Hepatocyte (in vitro differentiated cells): ENCODE measurements at places on chromosomes 1 and 21. TPM values are rescaled to one million over a fixed set of nuclear protein-coding genes. Genes with fewer than 3 reads are reported as not detected.

- H3K27me3 ChIP-seq, result no peaks in the 10 kb centered on the region
- H3K36me3 ChIP-seq, result no peaks in the 10 kb centered on the region
- no peaks in the 10 kb centered on the region for H3K4me1 ChIP-seq
- H3K4me3 ChIP-seq, result no peak overlapping the region
Measured at GRCh38 chr21:36981049-36981391, 14.6 kb upstream of the HLCS start.

DNA sequence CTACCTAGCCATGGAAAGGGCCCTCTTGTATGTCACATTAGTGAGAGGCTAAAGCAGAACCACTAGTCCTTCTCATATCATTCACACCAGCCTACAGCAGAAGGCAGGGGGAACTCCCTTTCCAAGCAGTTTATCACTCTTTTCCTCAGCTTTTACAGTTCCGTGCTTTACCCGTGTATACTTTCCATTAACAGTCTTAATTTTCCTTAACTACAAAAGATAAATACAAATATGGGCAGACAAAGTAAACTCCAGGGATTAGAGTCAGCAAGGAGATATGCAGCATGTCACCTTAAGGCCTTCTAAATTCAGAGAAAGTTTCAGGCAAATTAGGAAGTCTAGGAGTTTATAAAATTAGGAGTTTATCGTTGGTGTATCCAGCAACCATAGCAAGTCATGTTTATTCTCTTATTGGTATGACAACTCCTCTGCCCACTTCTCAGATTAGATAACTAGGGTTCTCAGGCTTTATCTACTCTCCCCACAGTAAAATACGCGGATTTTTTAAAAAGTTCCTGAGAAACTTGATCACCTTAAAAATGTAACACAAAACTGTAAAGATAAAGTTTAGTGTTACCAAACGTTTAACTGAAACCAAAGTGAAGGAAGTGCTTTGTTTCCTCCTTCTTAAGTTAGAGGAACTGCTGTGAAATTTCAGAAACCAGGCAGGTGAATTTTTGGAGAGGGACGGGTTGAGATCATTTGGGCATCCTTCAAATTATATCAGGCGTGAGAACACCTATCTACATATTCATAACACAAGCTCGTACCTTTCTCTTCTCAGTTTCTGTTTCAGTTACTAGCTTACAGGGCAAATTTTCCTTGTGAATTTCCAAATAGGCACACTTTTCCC lies 42.7 kb upstream of the SLC19A2 start:
- no peaks in the 10 kb centered on the region for H3K27me3 ChIP-seq
- peaks cover 40% of the 10 kb centered on the region for H3K4me1 ChIP-seq
- H3K27ac ChIP-seq, result peak overlapping the region; percentile 89
- no peak for DNase-seq
- H3K4me3 ChIP-seq, result no peak overlapping the region

GRCh38 chr1:22048351-22049192 lies 3.9 kb upstream of the CDC42 start:
- H3K4me1 ChIP-seq, result peaks cover 6% of the 10 kb centered on the region
- no peak overlapping the region for H3K4me3 ChIP-seq
- H3K27me3 ChIP-seq, result no peaks in the 10 kb centered on the region
- H3K27ac ChIP-seq, result no peak overlapping the region

DNA sequence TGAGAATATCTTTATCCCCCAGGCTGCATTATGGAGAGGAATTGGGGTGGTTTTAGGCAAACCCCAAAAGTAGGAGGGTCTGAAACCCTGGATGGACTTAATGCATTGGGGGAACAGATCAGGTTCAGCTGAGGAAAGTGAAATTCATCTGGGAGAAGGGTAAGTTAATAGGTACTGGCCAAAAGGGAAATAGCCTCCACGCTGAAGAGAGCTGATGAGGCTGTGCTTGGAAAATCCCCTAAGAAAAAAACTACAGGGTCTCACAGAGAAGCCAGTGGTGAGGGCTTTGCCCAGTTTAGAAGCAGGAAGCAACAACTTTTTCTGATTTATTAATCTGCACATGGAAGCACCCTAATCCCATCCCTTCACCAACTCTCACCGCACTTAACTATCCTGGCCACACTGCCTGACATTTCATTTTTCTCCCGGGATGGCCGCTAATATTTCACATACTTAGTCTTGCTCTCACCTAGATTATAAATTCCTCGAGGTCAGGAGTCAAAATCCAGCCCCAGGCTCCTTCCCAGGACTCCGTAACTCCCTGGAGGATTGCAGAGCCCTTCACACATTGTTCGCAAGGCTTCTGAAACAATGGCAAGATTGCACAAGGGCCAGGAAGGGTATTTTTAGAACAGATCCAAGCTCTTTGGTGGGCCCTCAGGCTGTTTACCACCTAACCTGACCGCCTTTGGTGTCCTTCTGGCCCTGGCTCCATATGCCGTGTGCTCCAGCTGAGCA lies 60.9 kb upstream of the TARBP1 start:
- peaks cover 60% of the 10 kb centered on the region for H3K4me1 ChIP-seq
- no peaks in the 10 kb centered on the region for H3K36me3 ChIP-seq
- H3K27me3 ChIP-seq, result no peaks in the 10 kb centered on the region
- no peak overlapping the region for H3K4me3 ChIP-seq
- no peak for DNase-seq

The ANGPTL1 gene
- 63.6 and 68.8 TPM in 2 replicates for total RNA-seq

- H3K4me1 ChIP-seq, result peaks cover 48% of the 10 kb centered on the region
- peak overlapping the region; percentile 91 for H3K27ac ChIP-seq
- DNase-seq, result no peak
- no peaks in the 10 kb centered on the region for H3K36me3 ChIP-seq
- no peak overlapping the region for H3K4me3 ChIP-seq
Measured at GRCh38 chr21:28769683-28770082, 223.0 kb downstream of the LTN1 start.

DNA sequence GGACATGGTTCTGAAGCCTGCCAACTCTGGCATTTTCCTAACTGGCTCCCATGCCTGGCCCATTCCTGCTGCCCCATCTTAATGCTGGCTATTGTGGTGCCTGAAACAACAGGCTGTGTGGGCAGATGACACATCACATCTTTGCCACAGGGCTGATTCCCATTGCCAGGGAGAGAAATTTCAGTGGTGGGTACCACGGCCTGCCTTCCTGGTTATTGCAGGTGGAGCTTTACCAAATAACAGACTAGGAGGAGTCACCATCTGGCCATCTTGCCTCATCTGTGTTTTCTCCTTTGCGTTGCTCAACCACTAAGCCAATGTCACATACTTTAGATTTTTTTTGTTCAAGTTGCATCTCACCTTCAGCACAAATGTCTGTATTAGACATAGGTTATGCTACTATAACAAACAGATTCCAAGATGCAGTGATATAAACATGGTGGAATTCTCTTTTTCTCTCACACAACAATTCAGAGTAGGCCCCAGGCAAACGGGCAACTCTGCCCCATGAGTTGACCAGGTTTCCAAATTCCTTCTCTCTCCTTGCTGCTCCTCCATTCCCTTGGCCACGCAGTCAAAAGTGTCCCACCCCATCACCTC lies 14.1 kb downstream of the CDA start:
- H3K4me3 ChIP-seq, result no peak overlapping the region
- DNase-seq, result no peak
- H3K36me3 ChIP-seq, result no peaks in the 10 kb centered on the region

DNA sequence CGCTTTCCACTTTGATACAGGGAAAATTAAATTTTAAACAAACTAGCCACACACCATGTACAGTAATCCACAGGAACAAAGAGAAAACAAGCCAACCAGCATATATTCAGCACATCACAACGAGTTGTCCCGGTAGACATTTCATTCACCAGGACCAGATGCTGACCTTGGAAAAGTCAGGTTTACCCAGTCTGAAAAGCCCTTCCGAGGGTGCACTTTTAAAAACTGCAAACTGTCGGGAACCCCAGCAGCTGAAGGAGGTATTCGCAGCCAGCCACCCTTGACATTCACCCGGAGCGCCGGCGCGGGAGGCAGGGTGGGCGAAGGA lies 1.2 kb downstream of the MCOLN3 start:
- no peaks in the 10 kb centered on the region for H3K4me1 ChIP-seq
- H3K27me3 ChIP-seq, result peaks cover 51% of the 10 kb centered on the region
- no peak overlapping the region for H3K27ac ChIP-seq
- DNase-seq, result no peak
- no peaks in the 10 kb centered on the region for H3K36me3 ChIP-seq

GRCh38 chr1:99700020-99700419 lies 54.1 kb downstream of the PALMD start:
- H3K27me3 ChIP-seq, result no peaks in the 10 kb centered on the region
- no peaks in the 10 kb centered on the region for H3K36me3 ChIP-seq
- H3K4me3 ChIP-seq, result no peak overlapping the region
- no peak for DNase-seq

The RPS6KA1 gene
- total RNA-seq, result 30.6 and 36.2 TPM in 2 replicates

The DCST1 gene
- total RNA-seq, result 0.60 TPM in 1 of 2 replicates, not detected in the other

DNA sequence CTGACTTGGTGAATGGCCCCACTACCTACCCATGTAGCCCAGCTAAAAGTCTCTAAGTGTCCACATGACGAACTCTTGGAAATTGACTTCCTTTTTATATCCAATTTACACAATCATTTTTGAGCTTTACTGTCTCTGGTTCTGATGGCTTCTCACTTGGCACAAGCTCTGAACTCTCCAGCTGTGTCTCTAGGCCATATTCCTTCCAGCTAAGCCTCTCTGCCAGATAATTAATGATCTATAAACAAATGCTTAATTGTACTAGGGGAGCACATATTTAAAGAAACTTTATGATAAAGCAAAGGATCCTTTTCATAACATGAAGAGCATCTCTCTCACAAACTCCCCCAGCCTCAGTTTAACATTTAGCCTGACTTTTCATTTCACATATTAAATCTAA lies 16.3 kb upstream of the BEND5 start:
- no peaks in the 10 kb centered on the region for H3K36me3 ChIP-seq
- H3K27me3 ChIP-seq, result no peaks in the 10 kb centered on the region
- peaks cover 6% of the 10 kb centered on the region for H3K4me1 ChIP-seq

DNA sequence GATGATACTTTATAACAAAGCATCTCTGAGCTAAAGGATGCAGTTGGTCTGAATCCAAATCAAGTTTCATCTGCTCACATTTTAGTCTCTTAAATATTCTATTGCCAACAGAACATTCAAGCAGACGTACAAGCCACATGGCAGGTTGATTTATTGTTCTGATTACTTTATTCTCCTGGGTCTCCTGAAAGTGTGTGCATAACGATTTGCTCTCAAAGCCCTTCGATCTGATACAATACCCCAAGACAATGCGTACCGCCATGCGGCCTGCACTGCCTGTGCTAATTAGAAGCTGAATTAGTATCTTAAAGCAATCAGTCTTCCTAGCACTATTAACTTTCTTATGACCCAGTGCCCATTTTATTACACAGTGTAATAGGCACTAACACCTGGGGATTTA lies 56.9 kb downstream of the FHAD1 start:
- no peaks in the 10 kb centered on the region for H3K36me3 ChIP-seq
- peaks cover 7% of the 10 kb centered on the region for H3K4me1 ChIP-seq
- no peak overlapping the region for H3K4me3 ChIP-seq
- DNase-seq, result no peak

DNA sequence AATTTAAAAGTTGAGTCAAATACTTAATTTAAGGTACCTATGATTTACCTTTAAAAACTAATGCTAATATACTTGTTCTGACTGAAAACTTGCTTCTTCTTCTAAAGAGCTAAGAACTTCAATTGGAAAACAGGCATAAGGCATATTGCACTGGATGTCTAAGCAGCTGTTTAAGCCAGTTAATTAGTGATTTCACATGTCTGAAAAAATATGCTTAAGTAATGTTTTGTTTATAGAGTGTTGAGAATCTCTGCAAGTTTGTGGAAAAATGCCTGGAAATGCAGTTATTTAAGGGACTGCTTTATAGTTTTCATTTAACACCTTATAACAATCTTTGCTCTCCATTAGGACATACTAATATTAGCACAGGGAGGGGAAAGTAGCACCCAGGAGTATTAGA lies 28.2 kb downstream of the UBE2U start:
- no peaks in the 10 kb centered on the region for H3K36me3 ChIP-seq
- no peaks in the 10 kb centered on the region for H3K27me3 ChIP-seq
- H3K27ac ChIP-seq, result no peak overlapping the region
- no peak for DNase-seq
- no peaks in the 10 kb centered on the region for H3K4me1 ChIP-seq
- no peak overlapping the region for H3K4me3 ChIP-seq

DNA sequence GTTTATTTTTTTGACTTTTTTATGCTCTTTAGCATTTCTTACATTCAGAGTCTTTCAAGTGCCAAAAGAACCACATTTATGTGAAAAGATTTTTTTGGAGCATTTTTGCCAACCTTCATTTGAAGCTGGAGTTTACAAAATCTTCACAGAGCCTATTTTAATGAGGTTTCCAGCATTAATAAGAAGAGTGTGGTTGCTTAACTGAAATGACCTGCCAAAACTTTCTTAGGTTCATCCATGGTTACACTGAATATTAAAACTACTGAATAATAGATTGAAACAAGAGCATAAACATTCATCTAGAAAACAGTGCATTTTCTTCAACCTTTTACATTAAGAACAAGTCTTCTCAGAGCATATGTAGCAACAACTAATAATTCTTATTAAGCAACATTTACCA lies 672.3 kb upstream of the CXADR start:
- H3K4me3 ChIP-seq, result no peak overlapping the region
- H3K27ac ChIP-seq, result no peak overlapping the region
- no peaks in the 10 kb centered on the region for H3K27me3 ChIP-seq
- no peaks in the 10 kb centered on the region for H3K36me3 ChIP-seq

- H3K27ac ChIP-seq, result no peak overlapping the region
- H3K27me3 ChIP-seq, result no peaks in the 10 kb centered on the region
- no peak overlapping the region for H3K4me3 ChIP-seq
- H3K4me1 ChIP-seq, result no peaks in the 10 kb centered on the region
- no peaks in the 10 kb centered on the region for H3K36me3 ChIP-seq
Measured at GRCh38 chr1:190578017-190578416, 100.4 kb upstream of the BRINP3 start.

The DNM3 gene
- total RNA-seq, result 0.88 and 1.5 TPM in 2 replicates

DNA sequence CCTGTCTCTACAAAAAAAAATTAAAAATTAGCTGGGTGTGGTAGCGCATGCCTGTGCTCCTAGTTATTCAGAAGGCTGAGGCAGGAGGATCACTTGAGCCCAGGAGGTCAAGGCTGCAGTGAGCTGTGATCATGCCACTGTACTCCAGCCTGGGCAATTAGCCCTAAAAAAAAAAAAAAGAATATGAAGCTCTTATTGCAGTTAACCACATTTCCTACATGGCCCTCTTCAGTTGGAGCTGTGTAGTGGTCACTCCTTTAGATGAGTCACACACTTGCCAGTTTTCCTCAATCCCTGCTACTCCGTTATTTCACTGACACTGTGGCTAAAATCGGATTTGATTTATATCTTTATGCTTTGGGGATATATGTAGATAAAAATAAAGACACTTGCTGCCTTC lies 11.8 kb downstream of the NFYC start:
- peak overlapping the region; percentile 4 for H3K27ac ChIP-seq
- no peaks in the 10 kb centered on the region for H3K27me3 ChIP-seq
- H3K36me3 ChIP-seq, result no peaks in the 10 kb centered on the region
- H3K4me1 ChIP-seq, result peaks cover 6% of the 10 kb centered on the region

The ESPN gene
- total RNA-seq, result 21.4 and 31.1 TPM in 2 replicates

- no peak overlapping the region for H3K27ac ChIP-seq
- H3K36me3 ChIP-seq, result no peaks in the 10 kb centered on the region
- peaks cover 11% of the 10 kb centered on the region for H3K4me1 ChIP-seq
- no peak for DNase-seq
- no peak overlapping the region for H3K4me3 ChIP-seq
Measured at GRCh38 chr1:112710159-112710558, 3.2 kb upstream of the RHOC start.
